Stimulated activated CD8-positive, alpha-beta memory T cell treated with anti-CD3 and anti-CD28 coated beads, Interleukin-7, amount 100 ng/mL, for 4 hours (primary cell): ENCODE measurements at places on chromosomes 1 and 21.

DNA sequence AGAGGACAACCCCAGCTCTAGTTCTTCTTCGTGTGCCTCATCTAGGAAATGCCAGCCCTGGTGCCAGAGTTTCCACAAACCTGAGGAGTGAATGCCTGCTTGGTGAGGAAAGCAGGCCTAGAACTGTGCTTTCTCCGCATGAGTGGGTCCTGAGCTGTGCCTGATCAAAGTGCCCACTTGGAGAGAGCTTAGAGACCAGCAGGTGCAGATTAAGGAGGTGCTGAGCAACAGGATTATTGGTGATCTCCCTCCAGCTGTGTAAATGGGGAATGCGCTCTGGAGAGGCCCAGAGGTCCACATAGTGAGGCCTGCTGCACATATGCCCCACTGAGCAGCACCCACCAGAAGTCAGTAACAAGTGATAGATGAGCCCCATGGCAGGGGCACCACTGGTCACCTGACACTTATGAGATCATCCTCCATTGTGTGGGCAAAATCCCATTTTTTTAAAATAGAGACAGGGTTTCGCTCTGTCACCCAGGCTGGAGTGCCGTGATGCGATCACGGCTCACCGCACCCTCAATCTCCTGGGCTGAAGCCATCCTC, 127.2 kb upstream of the ZC3H12A start:
- no peak for DNase-seq

GRCh38 chr1:150322310-150322709, 977 bp downstream of the PRPF3 start:
- no peak for DNase-seq

GRCh38 chr1:223039990-223040389, 103.1 kb downstream of the TLR5 start:
- DNase-seq: no peak

DNA sequence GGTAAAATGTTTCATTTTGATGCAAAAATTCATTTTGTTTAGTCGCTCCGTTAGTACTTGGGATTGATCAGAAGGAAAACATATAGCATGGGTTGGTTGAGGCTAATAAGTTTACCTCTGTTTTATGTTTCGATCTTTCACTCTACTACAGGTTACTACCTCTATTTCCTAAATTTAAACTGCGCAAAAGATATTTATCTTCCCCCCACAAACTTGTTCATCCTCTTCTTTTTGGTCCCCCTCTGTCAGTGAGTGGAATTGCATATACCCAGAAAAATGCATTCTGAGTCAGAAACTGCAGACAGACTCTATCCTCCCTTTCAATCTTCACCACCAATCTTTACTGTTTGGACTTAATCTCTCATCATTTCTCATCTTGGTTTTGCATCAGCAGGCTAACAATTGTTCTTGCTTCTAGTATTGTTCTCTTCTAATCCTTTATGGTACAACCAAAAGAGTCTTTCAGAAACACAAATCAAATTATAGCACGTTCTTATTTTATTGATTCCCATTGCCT, 316.0 kb upstream of the ADGRL4 start:
- DNase-seq: no peak

GRCh38 chr1:234578087-234578486, 31.9 kb downstream of the IRF2BP2 start:
- DNase-seq: no peak
